ENCODE measurements at places on chromosomes 12 and 14.
A peak's percentile ranks its signal among the peaks of the same experiment; 100 is the strongest.

DNA sequence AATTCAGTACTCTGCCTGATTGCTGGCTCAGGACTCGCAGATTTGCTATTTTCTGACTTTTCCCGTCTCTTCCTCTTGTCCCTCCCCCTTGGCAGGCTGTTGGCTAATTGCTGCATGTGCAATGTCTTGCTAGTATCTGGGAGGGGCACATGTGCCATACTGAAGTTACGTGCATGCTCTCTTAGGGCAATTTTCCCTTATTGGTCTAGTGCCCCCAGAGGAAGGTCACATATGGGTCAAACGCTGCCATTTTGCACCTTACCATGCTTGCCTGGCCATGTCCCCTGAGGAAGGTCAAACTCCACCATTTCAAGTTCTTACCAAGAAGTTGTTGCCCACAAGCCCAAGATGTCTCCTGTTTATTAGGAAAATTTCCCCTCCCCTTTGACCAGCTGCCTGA is 13.9 kb upstream of the ERC1 start:
- DNase-seq = no peak

DNA sequence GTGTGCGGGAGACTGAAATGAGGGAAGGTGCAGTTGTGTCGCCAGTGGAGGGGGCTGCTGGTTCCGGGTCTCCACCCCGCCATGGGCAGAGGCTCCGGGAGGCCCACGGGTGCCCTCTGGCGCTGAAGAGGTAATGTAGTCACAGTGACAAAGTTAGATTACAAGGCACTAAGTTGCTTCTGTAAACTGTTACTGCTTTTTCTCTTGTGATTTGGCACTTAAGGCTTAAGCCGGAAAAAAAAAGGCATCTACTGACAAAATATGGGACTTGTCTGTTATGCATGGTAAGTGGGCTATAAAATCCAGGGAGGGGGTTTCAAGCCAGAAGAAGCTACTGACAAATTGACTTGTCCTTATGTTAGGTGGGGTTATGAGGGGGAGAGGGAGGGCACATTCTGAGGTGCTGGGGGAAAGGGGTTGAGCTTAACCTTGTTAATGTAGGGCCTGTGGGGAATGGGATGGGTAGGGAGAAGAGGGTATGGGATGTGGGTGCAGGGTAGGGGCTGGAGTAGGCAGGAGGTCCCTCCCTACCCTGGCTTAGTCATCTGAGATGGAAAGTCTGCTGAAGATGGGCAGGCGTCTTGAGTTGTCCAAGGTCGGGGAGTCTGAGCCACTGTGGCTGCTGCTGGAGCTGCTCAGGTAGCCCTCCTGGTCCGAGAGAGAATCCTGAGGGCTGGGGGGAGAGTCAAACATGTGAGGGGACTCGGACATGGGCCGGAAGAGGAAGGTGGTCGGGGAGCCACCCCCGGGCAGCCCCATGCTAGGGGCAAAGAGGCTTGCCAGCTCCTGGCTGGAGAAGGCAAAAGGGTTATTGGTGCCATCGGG is 3.7 kb downstream of the ZFP36L1 start:
- peak; percentile 69 for DNase-seq

DNA sequence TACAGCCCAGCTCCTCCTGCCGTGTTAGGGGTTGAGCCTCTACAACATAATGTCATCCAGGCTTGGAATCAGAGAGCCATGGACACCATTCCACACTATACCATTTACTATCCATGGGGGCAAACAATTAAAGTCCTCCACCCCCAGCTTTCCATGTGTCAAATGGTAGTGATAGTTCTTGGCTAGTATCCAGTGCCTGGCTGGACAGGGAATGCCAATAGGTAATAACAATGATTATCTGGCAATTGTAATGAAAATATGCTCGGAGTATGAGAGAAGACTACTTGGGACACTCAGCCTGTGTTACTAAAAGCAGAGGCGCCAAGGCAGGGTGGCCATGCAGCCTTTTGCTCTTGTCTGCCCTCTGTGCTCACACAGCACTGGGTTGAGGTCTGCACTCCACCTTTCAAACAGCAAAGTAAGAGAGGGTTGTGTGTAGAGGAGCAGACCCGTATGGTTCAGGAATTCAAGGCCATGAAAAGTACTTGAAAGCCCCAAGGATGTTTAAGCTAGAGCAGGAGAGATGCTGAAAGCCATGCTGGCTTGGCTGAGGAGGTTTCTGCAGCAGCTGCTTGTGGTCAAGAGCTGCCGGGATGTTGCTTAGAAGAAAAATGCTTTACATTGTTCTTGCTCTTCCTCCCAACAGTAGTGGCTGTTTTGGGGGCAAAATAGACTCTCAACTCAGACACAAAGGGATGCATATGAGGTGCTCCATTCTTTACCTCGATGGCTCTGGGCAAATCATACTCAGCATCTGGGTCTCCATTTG is 10.6 kb downstream of the SERPINA3 start:
- DNase-seq = no peak

DNA sequence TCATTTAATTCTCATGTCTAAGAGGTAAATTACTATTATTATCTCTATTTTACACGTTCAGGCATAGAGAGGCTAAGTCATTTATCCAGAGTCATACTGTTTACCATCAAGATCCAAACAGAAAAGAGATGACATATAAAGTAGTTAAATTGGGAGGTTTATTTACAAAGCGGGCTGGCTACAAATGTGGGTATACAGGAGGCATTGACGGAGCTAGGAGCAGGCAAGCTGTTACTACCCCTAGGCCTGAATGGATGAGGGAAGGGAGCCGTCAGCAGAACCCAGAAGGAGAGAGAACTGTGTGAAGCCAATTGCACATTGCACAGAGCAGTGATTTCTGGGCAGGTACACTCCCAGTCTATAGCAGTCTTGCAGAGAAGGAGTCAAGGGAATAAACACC is 39.8 kb downstream of the DACT1 start:
- DNase-seq = no peak

DNA sequence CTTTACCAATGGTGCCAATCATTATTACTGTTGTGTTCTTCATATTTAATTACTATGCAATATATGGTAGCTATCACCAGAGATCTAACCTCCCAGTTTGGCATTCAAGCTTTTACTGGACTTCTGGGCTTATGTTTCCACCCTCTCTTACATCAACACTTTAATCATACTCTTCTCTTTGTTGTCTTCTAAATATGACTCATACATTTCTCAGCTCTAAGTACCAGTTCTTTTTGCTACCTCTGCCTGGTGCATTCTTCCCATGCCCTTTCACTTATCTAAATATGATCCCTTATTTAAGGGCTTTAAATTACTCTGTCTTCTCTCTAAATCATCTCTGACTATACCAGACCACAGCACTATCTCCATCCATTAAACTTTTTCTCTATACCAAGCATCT is 246.1 kb upstream of the CCDC196 start:
- DNase-seq = no peak

DNA sequence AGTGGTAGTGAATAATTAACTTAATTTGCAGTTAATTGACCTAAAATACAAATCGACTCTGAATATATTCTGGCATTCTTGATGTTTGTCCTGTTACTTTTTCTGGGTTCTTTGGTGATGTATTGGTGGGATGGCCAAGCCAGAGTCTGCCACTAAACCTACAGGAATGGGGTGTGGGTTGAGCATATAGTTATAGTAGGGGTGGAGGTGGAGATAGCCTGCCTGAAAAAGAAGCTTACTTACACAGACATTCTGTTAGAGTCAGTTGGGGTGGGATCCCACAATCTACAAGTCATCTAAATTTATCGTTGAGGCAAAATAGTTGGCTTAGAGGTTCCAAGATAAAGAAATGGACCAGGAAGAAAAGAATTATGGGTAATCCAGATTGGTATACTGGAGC is 787.7 kb downstream of the TMTC2 start:
- DNase-seq = no peak

DNA sequence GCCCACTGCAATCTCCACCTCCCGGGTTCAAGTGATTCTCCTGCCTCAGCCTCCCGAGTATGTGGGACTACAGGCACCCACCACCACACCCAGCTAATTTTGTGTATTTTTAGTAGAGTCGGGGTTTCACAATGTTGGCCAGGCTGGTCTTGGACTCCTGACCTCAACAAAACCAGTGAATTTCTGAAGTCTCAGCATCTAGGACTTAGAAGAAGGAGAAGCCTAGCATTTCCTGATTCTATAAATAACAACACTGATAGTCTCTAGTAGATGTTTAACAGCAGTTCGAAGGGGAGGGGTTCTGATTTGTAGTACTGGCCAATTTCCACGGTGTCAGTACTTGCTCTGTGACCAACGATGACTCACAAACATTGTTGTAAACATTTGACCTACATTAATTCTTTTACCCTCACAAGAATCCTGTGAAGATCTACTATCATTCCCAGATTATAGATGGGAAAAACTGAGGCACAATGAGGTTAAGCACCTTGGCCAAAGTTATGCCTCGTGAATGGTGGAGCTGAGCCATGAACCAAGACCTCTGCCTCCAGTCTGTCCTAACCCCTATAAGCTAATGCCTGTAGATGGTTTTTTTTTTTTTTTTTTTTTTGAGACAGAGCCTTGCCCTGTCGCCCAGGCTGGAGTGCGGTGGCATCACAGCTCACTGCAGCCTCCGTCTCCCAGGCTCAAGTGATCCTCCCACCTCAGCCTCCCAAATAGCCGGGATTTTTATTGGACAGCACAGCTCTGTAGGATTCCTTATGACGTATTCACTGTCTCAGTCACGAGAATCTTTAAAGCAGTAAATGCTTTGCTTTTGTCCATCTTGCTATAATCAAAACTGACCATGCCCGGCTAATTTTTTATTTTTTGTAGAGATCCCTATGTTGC is 5.2 kb downstream of the P2RX4 start:
- DNase-seq = no peak

DNA sequence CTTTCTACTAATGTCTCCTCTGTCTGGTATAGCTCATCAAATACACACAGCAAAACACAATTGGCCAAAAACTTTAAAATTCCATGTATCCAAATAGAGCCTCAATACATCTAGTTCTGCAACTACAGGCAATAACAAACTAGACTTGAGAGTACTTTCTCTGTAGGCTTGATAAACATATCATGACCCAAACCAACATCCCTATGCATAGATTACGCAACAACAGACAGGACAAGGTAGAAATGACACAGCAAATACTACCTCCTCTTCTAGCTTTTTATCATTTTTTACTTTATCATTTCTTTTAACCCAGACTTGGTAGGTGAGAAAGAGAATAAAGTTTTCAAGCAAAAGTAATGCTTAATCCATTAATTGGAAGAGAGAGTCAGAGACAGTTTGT is 41.8 kb downstream of the EML5 start:
- no peak for DNase-seq

GRCh38 chr12:105825141-105825540 is 313.6 kb downstream of the NUAK1 start:
- no peak for DNase-seq

GRCh38 chr14:50008974-50009373 is 107.4 kb downstream of the VCPKMT start:
- DNase-seq = no peak

DNA sequence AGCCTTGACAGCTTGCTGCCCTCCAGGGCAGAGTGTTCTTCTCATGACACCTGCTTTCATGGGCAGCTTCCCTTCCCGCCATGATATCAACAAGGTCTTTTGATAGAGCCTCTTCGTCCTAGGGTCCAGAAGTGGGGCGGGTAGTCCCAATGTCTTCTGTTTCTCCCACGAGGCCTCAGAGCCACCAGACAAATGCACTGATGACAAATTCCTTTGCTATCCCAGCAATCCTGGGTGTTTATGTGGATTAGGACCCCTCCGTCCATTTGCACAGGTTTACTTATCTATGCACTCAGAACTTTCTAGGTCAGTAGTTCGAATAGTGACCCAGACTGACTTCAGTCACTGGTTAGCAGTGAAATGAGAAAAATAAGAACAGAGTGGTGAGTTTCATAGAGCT is 52.6 kb upstream of the PRMT8 start:
- DNase-seq = no peak

DNA sequence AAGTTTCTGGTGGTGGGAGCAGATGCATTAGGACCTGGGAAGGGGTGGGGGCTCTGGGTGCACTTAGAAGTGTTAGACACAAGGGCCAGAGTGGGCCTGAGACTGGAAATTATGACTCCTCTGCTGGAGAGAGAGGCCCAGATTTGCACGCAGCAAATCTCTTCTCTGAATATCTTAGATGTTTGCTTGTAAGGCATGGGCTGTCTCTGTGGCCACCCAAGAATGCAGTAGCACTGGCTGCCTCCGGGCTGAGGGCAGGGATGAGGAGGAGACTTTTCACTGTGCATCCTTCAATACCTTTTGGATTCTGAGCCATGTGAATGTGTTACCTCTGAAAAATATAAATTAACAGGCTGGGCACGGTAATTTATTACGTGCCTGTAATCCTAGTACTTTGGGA is 14.0 kb upstream of the RABGGTA start:
- no peak for DNase-seq

- no peak for DNase-seq
Observed at GRCh38 chr12:106197906-106198623, 49.8 kb downstream of the CKAP4 start.

DNA sequence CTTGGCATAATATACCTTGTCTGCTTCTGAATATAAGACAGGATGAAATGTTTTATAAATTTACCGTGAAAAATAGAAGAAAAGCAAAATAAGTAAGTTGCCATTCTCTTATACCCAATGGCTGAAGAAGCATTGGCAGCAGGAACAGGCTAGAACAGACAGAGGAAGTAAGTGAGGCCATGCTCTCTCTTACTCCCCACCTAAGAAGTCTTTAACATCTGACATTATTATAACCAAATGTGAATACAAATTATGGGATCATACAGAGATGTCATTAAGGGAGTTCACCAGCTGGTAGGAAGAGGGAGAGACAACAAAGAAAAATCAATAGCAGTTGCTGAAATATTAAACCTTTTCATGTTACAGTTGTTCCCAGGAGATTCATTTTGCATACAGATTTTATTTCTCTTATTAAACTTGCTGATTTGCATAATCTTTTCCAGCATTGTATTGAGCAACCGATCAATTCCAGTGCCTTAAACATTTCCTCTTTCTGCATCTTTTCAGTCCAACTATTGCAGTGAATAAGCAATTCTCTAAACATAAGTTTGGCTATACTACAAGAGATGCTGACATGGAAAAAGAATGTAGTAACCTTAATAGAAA is 270.6 kb downstream of the SLC6A15 start:
- DNase-seq = no peak

GRCh38 chr12:39287409-39287808 is 155.5 kb downstream of the KIF21A start:
- no peak for DNase-seq

- no peak for DNase-seq
Observed at GRCh38 chr14:56659964-56660551, 80.5 kb downstream of the TMEM260 start.

DNA sequence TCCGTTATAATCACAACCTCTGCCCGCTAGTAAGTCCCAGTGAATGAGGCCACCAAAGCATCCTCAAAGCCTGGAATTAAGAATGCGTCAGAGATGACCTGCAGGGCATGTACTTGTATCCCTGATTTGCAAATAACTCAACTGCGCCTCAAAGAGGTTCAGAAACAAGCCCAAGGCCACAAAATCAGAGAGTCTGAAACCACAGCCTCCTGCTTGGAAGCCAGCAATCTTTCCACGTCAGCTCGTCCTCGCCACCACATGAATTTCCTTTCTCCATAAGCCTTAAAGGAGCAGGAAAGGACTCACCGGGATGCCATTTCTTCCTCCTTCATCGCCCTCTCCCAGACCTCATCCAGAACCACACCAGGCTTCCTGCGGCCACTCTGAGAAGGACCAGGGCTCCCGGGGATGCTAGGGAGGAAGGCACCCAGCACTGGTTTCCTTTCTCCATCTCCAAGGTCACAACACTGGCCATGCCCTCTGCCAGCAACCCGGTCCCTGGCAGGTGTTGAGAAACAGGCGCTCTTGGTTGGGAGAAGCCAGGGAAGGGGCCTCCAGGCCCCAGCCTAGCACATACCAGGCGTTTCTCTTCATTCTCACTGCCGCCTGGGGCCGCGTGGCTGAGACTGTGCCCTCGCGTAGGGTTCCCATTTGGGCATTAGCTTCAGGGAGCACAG is 191.2 kb upstream of the DIO3 start:
- DNase-seq = no peak

- DNase-seq = no peak
Observed at GRCh38 chr12:10278104-10278503, 29.6 kb upstream of the KLRD1 start.
